T-helper 22 cell (primary cell): ENCODE measurements at places on chromosomes 13 and 19.

DNA sequence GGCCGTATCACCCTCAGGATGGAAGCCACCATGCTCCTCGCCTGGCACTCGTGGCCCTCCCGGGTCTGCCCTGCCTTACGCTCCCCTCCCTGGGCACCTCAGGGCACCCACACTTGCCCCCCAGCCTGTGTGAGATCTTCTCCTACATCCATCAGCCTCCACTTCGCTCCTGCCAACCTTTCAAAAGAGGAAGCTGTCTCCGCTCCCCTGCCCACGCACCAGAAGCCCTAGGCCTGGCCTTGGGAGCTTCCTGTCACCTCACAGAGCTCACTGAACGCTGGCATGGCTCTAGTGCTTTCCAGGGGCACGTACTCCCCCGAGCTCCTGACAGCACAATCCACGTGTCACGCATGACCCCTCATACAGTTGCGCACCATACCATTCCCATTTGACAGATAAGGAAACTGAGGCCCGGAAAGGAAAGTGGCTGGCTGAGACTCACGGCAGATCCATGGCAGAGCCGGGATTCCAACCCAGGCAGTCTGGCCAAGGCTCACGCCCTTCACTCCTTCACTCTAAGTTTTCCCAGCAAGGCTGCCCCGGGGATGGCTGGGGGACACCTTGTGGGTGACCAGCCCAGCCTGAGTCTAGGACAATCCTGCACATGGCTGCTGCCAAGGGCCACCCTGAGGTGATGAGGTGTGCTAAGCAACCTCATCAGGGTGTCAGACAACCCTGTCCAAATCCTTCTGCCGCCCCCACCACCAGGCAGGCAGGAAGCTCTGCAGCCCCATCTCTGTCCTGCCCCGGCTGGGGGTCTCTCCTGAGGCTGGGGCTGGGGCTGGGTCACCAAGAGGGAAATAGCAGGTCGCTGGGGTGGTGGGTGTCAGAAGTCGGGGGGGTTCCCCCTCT lies 19.3 kb downstream of the PPP1R12C start:
- no peak for DNase-seq

DNA sequence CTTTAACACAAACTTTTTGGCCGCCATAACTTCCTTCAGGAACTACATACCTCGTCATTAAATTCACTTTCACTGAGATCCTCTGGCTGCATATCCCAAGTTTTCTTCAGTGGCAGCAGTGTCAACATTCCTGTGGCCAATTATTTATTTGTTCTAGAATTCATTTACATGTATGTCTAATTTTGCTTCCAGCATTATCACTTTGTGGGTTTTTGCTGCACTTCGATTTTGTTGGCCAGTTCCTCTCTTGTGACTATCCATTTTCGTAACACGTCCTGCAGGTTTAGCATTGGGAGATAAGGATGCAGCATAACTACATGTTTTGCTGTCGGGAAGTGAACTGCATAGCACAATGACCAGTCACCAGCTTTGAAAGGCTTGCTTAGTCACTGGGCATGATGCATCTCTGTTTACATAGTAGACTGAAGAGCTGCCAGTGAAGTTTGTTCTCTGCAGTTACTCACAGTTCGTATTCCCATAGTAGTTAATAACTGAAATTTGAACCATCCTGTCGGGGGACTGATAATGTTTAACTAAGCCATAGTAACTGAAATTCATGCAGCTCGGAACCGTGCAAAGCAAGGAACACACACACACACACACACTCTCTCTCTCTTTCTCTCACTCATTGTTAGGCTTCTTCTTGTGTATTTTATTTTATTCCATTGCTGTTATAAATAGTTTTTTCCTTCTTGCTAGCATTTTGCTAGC lies 28.3 kb downstream of the ZNF507 start:
- DNase-seq: no peak

DNA sequence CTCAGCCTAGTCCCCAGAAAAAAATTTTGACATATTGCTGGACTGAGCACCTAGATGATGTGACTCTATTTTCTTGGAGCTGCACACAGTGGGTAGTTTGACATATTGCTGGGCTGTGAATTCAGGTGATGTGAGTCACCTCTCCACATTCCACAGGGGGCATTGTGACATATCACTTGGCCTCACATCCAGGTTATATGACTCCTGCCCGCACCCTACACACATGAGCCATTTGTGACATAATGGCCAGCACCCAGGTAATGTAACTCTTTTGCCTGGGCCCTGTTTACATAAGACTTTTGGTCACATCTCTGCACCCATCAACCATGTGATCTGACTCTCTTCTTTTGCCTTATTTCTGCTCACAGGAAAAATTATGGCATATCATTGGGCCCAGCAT lies 55.1 kb upstream of the ZNF43 start:
- no peak for DNase-seq

DNA sequence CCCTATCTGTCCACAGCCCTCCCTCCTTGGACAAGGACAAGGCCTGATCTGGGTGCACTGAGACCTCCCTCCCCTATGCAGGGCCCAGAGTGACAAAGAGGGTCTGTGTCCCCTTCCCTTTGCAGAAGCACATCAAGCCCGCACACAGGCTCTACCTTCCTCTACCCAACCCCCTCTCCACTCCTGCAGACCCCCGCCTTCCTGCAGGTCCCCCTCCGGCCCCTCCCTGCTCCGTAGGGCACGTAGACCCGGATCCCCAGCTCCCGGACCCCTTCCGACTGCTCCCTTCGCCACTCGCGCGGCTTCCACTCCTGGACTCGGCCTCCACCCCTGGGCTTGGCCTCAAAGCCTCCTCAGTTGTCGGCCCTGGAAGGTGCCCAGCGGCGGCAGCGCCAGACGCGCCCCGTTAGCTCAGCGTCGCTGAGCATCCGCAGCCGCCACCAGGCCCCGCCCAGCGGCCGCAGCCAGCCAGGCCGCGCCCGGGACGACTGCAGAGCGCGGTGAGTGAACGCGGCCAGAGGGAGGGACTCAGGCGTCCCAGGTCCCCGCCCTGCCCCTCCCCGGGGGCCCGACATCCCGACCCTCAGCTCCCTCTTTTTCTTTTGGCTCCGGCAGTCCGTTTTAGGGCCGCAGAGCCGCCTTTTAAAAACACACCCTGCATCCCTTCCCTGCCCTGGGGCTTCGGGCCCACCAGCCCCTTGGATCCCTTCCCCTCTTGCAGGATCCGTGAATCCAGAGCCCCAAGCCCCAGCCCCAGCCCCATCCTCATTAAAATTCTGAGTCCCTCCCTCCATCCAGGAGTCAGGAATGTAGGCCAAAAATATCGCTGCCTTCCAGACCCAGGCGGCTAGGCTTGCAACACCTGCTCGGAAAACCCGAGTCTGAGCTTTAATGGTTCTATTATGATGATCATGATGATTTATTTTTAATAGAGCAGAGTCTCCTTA lies 1.5 kb upstream of the MYADM start:
- DNase-seq: peak; percentile 69

DNA sequence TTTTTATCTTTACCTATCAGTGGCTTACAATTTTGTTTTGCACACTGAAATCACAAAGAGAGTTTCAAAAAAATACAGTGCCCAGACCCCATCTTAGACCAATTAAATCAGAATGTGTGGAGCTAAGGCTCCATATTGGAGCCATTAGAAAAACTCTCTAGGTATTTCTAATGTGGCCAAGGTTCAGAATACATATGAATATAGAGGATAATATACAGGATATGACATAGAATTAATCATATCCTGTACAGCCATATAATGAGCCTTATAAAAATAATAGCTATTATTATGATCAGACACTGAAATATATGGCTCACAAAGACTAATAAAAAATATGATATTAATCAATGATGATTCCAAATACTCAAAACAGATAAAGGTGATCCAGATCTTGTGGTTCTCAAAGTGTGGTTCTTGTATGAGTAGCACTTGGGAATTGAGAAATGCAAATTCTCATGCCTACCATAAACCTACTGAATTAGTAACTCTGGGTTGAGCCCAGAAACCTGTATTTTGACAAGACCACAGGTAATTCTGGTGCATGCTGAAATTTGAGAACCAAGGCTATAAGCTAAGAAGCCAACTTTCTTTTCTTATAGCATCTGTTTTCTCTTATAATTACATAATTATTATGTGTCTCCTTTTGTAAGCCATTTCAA lies 408.0 kb downstream of the DIAPH3 start:
- DNase-seq: no peak
